C1 segment of cervical spinal cord (tissue), 14 donors: ENCODE measurements at places on chromosomes 12 and 14.

- no peak for DNase-seq
Measured at GRCh38 chr14:76307786-76308780, 67.9 kb upstream of the ESRRB start.

GRCh38 chr12:84891106-84891838 is 21.3 kb downstream of the SLC6A15 start:
- no peak for DNase-seq

DNA sequence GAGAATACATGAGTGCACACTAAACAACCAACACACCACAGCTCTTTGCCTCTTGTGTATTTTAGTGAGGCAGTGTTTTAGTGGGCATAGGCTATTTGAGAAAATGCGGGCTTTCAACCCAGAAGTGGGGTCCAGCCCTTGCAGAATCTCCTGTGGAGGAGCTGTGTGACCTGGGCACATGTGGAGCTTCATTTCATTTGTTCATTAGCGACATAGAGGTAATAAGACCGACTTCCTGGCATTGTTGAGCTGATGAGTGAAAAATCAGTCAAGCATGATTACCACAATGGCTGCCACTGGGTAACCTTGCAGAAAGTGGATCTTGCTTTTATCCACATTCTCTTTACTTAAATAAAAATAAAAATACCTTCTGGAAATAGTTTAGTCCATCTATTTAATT is 923.5 kb downstream of the BCL11B start:
- DNase-seq, result no peak

DNA sequence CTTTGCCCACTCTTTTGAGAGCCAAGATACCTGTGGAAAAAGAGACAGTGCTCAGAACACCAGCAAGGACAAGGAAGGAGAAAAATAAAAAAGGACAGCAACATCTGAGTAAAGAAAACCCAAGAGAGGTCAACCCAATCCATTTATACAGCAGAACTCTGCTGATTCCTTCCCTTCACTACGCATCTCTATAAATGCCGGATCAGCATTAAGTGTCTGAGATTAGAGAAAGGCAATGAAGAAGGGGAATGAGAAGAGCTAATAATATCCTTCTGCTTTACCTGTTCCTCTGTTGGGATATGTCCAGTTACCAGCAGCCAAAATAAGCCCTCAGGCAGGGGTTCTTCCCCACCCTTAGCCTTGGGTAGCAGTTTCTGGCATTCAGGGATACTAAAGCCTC is 15.8 kb downstream of the COQ10A start:
- DNase-seq, result no peak

DNA sequence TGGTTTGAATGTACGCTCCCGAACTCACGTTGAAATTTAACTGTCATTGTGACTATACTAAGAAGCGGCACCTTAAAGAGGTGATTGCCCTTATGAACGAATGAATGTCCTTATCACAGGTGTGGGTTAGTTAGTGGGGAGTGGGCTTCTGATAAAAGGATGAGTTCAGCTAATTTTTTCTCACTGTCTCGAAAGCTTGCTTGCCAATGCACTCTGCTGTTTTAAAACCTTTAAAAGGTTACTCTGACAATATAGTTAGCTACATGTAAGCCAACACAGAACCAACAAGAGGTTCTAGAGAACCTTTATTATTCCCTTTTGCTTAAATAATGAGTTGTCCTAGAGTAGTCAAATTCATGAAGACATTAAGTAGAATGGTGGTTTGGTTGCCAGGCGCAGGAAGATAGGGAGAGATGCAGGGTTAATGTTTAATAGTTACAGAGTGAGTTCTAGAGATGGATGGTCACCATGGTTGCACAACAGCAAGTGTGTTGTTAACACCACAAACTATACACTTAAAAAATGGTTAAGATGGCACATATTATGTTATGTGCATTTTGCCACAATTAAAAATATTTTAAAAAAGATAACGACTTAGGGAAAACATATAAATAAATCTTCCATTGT is 26.3 kb downstream of the RTN1 start:
- no peak for DNase-seq

DNA sequence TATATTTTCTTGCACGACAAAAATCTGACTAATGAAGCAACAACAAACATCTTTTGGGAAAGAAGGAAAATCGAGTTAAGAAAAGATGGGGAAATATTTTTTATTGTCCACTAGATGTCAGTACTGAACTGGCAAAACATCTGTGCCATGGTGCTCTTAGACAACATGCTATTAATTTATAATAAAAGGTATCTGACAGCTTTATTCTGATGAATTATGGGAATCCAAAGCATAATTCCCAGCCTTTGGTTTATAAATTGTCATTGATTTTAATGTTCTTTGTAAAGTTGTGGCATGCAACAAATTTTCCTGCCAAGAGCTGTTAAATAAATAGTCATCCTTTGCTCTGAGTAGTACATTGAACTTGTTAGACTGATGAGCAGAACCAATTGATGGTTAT is 231.2 kb downstream of the ETNK1 start:
- DNase-seq, result no peak

DNA sequence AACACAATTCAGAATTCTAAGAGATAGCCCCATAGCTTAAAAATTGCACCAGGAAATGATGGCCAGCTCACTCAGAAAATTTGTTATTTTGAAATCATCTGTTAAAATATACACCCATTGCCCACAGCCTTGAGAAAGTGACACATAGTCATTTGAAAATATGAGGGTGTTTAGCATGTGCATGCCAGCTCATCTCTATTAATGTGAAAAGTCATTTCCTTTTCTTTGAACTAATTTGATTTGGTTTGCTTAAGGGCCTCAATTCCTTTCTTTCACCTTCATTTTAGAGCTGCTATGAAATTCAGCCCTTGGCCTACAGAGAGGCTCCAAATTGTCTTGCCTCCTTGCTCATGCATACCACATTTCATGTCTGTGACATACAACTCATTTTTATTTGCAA is 241.4 kb downstream of the PHLDA1 start:
- no peak for DNase-seq

DNA sequence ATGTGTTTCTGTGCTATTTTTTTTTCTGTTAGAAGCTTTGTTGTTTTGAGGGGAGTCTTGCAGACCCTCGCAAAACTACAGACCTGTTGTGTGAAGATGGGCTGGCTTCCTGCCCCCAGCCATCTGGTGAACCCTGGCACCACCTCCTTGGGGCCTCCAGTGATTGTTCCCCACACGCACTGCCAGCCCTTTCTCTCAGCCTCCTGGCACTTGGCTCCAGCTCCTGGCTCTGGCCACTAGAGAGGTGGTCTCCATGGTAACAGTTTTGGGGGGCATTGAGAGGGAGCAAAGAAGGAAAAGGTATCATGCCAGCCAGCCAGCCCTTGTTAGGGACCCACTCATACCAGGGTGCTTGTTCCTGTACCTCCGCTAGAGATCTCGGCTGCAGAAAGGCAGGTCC is 176.4 kb upstream of the RPH3A start:
- DNase-seq, result no peak

DNA sequence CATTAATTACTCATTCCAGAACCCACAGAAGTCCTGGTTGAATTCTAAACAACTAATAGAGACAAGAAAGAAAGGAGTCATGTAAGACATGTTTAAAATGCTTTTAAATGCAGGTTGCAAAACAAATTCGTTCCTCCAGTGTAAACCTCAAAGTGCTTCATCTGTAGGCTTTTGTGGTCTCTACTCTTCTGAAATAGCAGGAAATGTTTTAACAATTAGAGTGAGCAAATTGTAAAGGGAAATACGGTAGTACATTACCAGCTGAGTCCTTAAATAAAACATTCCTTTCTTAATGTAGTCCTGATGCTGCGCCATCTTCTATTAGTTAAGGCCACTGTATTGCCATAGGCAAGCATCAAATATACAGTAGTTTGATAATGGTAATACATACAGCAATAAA is 1934.2 kb upstream of the SEL1L start:
- DNase-seq, result no peak

GRCh38 chr12:112815589-112816321 is 24.2 kb downstream of the RPH3A start:
- DNase-seq, result no peak

DNA sequence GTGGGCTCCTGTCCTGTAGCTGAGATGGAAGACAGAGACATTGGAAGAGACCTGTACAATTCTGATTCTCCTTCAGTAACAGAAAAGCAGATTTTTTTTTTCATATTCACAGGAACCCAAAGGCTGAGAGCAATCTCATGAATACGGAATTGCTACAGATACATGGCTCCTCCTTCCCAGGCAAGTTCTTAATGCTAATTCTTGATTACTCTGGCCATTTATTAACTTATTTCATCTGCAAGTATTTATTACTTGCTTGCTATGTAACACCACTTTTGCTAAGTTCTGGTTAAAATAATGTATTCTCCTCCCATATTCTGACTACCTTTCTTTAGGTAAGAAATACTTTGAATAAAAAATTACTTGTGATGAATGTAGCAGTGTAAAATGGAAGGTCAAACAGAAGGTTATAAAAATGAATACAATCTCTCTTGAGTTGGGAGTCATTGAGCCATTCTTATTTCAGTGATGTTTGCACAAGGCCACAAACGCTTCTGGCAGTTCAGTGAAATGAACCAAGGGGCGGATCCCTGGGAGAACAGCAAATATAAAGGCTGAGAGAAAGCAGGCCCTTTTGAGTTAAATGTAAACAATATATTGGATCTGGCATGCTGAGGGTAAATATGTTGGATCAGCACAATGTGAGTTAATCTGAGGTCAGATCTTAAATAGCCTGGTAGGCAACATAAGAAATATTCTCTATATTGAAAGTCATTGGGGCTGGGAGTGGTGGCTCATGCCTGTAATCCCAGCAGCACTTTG is 37.6 kb downstream of the MUCL1 start:
- DNase-seq, result no peak

DNA sequence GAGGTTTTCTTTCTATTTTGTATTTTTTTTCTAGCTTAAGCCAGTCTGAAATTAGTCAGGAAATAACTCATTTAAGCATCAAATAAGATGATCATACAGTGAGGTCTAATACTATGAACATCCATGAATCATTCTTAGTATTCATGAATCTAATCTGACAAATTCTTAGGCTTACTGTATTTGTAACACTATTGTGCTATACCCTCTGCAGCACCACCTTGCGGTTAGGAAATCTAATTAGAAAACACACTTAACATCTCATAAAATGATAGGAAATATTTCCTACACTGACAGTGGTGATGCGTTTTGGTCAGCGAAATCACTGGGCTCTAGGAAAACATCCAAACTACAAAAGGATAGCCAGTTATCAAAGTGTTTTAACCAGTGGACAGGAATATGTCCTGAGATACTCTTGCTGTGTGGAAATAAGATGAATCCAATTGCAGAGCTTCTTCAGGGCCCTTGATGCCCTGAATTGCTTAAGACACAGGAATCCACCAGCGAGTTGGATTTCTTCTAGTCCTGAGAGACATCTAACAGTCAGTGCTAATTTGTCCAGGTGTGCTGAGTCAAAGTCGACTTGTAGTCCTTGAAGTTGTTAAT is 109.3 kb upstream of the MYF6 start:
- no peak for DNase-seq

GRCh38 chr14:87045246-87045645 is 947.7 kb downstream of the GALC start:
- no peak for DNase-seq

GRCh38 chr14:62665286-62665685 is 380.0 kb downstream of the KCNH5 start:
- no peak for DNase-seq

GRCh38 chr12:109999649-109999971 is 380 bp downstream of the ANKRD13A start:
- no peak for DNase-seq

- DNase-seq, result no peak
Measured at GRCh38 chr14:71594821-71595220, 337.4 kb upstream of the RGS6 start.

DNA sequence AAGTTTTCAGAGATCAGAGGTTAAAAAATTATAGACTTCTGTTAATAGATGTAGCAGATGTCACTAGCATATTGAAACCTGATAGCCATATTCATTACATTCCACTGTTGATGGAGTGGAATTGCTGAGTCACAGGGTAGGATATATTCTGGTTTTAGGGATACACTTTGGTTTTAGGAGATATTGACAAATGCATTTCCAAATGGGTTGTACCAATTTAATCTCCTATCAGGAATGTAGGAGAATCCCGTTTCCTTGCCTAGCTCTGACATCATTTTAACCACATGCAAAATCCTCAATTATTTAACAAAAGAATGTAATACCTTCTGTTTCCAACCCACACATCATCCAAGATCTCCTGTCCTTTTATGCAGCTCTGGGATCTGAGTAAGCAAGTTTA is 30.7 kb upstream of the ESR2 start:
- no peak for DNase-seq

DNA sequence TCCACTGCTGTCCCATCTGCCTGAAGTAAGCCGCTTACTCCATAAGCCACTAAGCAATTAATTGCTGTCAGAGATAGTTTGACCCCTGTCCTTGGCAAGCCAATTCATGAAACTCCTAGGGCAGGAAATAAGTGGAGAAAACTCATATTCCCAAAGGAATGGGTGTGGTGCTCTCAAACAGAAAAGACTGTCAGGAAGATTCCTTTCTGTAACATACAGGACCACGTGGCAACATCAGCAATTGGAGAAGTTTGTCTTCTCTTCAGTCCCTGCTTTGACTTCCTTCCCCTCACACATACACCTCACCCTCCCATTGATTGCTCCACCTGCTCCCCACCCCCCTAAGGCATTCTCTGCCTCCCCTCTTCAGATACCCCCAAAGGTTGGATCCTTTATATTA is 36.2 kb upstream of the MDM1 start:
- DNase-seq, result no peak

DNA sequence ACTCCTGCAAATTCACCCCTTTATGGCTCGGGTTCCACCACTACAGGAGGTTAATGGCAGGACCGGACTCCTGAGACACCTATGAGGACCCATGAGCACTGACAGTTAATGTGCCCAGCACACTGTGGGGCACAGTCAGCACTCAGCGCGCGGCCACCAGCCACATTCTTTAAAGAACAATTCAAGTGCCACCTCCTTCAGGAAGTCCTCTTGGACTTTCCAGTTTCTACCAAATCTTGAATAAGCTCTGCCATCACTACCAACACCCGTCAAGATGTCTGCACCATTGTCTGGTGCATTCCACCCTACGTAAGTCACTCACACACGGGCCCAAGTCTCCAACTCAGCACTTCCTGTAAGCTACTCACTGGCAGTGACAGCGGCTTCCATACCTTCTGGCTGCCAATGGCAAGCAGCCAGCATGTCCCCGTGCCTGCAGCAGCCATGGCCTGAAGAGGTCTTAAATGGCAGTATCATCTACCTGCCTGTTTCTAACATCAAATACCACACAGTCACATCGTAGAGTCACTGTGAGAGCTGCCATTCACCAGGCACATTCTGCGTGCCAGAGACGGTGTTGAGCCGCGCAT is 48.5 kb downstream of the CDC42BPB start:
- DNase-seq, result no peak

- no peak for DNase-seq
Measured at GRCh38 chr12:51131745-51132521, 41.0 kb downstream of the TFCP2 start.

- no peak for DNase-seq
Measured at GRCh38 chr12:27810756-27811155, 30.7 kb upstream of the MANSC4 start.

DNA sequence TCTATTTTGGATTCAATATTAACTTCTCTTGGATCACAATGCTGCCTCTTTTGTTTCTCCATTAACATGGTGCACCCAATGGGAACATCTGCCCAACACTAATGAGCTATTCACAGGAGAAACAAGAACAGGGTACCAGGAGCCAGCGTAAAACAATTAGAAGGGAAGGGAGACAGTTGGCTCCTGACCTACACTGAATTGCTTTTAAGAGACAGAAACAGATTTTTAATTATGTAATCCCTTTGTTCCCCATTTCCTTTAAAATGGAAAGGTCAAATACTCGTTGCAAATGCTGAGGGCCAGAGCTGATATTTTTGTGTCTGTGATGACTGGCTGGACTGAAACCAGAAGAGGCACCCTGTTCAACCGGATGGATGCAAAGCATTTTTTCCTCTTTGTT is 108.3 kb downstream of the SEC23A start:
- no peak for DNase-seq
